ENCODE measurements at places on chromosomes 7 and 10.

- DNase-seq = no peak
Measured at GRCh38 chr10:118868589-118868988, 113.8 kb upstream of the CACUL1 start.

DNA sequence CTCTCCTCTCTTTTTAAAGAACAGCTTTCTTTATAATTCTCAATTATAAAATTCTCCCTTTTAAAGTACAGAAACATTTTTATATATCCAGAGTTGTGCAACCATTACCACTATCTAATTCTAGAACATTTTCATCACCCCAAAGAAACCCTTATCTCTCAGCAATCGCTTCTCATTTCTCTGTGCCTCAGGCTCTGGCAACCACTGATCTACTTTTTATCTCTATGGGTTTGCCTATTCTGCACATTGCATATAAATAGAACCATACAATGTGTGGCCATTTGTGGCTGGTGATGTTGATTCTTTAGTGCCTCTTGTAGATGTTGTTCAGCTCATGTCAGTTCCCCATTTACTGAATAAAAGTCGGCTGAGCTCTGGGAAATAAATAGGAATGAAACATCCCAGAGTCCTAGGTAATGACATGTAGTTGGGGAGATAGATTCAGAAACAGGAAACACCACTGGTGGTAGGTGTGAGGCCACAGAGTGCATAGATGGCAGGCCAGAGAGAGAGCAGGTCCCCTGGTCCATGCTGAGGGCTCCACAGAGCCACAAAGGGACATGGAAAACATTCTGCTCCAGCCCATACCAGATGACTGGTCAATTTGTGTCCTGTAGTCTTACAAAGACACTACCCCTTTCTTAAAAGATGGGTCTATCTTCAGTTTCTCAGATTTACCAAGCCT is 126.5 kb downstream of the PLPP4 start:
- DNase-seq = no peak

DNA sequence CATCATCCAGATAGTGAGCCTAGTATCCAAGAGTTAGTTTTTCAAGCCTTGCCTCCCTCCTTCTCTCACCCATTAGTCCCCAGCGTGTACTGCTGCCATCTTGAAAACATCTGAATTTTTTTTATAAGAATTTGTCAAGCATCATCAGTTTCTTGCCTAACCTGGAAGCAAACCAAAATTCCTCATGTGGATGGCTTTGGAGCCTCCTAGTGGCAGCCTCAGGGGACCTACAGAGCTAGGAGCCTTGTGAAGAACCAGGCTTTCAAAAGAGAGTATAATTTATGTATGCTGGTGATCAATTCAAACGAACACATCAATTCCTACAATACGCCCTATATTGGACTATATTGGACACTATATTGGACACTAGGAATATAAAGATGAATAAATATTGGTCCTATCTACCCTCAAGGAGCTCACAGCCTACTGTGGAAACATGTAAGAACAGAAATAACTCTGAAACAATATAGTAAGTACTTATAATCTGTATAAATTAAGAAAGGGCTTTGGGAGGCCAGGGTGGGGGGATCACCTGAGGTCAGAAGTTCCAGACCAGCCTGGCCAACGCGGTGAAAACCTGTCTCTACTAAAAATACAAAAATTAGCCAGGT is 63.4 kb downstream of the HPSE2 start:
- DNase-seq = no peak

- no peak for DNase-seq
Measured at GRCh38 chr7:46948716-46949115, 633.2 kb downstream of the TNS3 start.

- no peak for DNase-seq
Measured at GRCh38 chr7:74575083-74575784, 82.3 kb upstream of the GTF2I start.

DNA sequence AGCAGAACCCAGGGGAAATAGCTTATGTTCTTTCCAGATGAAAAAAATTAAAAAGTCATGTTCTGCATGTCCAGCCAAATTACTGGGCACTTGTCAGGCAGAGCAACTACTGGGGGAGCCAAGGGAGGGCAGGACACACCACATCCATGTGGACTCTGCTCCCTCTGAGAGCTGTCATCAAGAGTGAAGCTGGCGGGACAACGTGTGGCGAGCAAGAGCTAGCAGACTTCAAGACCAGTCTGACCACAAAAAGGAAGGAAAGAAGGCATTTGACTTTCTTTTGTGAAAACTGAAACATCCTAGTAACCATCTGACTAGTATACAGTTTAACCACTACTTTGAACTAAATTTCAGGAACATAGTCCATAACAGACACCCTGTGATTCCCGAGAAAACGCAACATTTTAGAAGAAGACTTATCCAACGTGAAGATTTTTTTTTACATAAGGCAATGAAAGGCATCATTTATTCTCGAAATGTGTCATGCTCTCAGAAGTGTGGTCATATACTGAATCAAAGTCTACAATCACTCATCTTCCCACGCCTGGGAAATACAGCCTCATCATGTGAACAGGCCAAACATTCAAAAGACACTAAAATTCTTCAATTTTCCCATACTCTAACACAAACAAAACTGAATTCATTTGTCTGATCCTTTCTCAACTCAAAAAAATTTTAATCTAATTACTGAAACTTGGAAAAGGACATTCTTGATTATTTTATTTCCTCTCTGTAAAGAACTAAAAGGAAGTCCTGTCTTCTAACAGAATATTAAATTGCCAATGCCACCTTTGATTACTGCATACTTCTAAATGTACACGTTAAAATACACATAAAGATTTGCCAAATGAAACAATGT is 15.5 kb downstream of the CYTH3 start:
- no peak for DNase-seq

DNA sequence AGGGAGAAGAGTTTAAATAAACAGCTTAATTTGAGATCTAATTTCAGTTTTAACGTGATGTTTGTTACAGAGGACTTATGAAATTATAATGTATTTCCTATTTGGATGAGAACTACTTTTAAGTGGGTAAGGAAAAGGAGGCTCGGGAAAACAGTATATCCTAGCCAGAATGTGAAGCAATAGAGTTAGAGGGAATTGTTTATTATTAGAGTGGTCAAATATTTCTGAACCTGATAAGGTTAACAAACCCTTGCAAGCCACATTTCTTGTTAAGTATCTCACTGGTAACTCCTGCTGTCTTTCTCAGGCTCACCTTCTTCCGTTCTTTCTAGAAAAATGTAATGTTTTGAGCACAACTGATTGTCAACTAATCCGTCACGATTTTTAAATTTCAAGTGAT is 335.1 kb upstream of the MBL2 start:
- DNase-seq = no peak

DNA sequence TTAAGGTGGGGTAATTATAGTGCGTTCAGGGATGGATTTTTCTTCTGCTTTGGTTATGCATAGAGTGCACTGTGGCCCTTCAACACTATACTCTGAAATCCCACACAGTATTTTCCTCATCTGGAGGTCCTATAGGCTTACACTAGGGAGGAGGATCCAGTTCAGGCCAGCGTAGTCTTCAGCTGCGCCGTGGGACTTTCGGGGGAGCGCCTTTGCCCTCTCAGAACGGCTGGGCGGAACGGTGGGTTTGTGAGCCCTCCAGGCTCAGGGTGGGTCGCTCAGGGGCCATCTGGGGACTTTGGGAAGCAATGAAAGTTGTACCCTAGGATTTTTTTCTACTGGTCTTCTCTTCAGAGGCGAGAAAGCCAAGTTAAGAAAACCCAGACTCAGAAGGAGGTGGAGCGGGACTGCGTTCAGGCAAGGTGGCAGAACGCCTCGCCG is 652 bp upstream of the VPS26A start:
- no peak for DNase-seq

DNA sequence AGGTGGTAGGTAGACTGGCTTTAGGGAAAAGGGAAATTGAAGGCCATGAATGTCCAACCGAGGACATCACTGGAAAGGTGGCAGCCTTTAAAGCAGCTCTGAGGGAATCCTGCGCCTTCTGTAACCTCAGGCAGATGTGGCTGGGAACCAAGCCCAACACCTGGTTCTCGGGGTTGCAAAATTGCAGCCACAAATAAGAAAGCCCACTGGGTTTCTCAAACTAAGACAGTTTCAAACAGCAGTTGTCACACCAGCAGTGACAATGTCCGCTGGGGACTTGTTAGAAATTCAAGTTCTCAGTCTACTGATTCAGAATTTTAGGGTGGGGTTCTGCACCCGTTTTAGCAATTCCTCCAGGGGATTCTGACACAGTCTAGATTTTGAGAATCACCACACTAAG is 42.7 kb upstream of the STEAP1B start:
- no peak for DNase-seq

DNA sequence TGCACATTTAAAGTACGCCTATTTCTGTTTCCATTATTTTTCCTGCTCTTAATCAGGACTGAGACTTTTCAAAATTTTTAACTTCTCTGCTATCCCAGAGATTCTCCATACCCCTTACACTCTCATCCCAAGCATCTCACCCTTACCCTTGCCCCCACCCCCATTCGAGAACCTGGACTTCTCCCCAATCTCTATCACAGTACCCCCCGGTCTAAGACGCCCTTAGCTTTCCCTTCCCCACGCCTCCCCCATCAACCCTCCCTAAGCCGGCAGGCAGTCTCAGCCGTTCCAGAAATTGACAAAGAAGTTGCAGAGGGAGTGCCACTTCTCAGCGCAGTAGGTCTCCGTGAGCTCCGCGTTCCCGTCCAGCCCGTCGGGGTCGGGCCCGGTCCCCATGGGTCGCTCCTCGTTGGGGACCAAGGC is 1.4 kb downstream of the FGFBP3 start:
- no peak for DNase-seq

GRCh38 chr10:6482737-6483357 is 97.2 kb downstream of the PRKCQ start:
- DNase-seq = no peak

DNA sequence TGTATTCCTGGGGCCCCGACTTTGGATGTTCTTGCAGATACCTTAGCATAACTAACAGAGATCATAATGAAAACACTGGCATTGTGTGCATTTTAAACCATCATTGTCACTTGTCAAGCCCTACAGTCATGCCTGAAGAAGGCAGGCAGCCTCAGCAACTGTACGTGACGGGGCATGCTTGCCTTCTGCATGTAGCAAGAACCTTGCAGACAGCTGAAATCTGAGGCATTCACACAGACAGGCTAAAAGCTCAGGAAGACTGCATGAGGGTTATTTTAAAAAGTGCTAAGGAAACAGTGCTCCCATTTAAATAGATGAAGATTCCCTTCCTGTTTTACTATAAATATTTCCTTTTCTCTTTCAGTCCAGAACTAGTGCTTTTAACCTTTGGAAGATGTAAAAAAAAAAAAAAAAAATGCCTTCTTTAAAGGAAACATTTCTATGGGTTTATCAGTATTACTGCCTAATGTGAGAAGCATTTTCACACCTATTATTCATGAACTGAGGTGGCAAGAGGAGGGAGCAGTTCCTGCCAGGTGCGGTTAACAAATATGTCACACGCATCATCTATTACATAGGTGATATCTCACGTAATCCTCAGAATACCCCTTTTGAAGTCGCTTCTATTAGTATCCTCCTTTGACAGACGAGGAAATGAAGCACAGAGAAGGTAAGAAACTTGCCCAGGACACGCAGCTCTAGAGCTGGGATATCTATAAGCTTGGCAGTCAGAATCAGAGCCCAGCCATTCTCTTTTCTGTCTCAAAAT is 88.1 kb downstream of the PRKCQ start:
- no peak for DNase-seq

- no peak for DNase-seq
Measured at GRCh38 chr7:1274876-1275375, 42.3 kb downstream of the UNCX start.

- no peak for DNase-seq
Measured at GRCh38 chr7:67549126-67549525, 552.5 kb downstream of the TYW1 start.

GRCh38 chr10:71835671-71836595 is 15.1 kb downstream of the PSAP start:
- DNase-seq = no peak

DNA sequence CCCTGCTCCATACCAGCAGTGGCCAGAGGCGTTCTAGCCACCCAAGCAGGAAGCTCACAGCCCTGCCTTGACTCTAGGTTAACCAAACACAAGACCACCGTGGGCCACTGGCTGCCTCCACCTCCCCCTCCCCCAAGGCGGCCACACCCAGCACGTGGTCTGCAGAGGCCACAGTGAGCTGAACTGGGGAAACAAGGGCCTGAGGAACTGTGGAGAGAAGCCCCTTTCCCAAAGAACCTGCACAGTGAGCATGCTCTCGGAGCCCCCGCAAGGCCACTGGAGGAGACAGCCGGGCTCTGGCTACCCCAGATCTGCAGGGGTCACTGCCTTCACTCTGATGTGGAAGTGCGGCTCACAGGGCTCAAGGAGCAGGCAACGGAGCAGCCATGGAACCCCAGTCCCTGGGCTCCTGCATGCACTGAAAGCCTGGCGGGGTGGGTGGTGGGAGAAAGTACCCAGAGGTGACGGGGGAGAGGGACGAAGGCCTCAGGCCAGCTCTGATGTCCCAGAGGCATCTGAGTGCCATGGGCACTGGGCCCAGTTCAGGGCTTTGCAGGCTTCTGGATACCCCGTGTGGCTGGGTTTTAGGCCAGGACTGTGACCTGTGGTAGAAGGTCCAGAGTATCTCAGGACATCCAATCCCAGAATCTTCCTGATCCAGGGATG is 189.2 kb downstream of the EBF3 start:
- DNase-seq = no peak

DNA sequence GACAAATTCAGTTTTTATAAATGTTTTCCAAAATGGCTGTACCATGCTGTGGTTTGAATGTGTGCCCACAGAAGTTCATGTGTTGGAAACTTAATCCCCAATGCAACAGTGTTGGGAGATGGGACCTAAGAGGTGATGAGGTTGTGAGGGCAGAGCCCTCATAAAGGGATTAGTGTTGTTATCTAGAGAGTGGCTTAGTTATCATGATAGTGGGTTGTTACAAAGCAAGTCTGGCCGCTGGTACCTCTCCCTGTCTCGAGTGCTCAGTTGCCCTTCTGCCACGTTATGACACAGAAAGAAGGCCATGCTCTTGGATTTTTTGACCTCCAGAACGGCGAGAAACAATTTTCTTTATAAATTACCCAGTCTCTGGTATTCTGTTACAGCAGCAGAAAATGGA is 119.0 kb downstream of the BTAF1 start:
- no peak for DNase-seq

- no peak for DNase-seq
Measured at GRCh38 chr7:148883266-148884048, 634 bp downstream of the EZH2 start.

GRCh38 chr10:97498841-97499560 is at the start of gene UBTD1:
Gene UBTD1, plus strand, starts transcription at chr10:97498924. Its CDS starts 280 bp downstream, at chr10:97499204.
- no peak for DNase-seq

- no peak for DNase-seq
Measured at GRCh38 chr10:46297406-46298204, 10.8 kb downstream of the ANTXRL start.

DNA sequence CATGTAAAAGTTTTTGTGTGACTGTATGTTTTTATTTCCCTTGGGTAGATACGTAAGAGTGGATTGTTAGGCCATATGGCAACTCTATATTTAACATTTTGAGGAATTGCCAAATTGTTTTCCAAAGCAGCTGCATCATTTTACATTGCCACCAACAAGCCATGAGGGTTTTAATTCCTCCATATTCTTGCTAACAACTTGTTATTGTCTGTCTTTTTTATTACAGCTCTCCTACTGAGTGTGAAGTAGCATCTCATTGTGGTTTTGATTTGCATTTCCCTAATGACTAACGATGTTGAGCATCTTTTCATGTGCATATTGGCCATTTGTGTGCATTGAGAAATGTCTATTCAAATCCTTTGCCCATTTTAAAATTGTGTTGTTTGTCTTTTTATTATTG is 94.9 kb downstream of the CARD11 start:
- DNase-seq = no peak

GRCh38 chr10:76454506-76455140 is 1023.2 kb downstream of the LRMDA start:
- no peak for DNase-seq

GRCh38 chr7:17374157-17374556 is 75.7 kb downstream of the AHR start:
- no peak for DNase-seq
